ENCODE measurements at places on chromosomes 5 and 9.

DNA sequence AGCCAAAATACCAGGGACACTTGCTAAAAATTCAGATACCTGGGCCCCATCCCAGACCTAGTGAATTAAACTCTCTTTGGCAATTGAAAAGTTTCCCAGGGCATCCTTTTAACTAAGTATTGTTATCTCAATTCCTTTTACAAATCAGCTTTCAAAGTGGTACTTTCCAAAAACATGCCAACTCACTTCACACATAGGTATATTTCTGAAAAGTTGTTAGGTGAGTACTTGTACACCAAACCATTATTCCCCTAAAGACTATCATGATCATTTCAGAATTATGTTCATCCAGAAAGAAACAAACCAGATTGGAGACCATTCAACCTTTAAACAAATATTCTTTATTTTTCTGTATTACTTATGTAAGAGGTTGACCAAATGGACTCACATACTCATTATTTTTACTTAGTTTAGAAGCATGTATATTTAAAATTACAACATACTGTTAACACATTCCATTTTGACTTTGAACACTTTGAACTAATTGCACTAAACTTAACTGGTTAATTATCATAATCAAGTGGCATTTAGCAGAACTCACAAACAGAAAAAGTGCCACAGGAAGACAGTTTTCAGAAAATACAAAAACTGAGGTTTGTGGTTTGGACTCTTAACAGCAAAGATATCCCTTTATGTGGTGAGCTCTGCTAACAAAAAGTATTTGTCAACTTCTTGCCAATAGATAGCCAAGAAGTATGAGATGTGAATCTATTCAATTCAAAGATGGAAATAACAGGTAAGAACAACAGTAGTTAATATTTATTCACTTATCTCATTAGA lies 40.7 kb downstream of the KIAA0825 start:
- no peak for DNase-seq

DNA sequence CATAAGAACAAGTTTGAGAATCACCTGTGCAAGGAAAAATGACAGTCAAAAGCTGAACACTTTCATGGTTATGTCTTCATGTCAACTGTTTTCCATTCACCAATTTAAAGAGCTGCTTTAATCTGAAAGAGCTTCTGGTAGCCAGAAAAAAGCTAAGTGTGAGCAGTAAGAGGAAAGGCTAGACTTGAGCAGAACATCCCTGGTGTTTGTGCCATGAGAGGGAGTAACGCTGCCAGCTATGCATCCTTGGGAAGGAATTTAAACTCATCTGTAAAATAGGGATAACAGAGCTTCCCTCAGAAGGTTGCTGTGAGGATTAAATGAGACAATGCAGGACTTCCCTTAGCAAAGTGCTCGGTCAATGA lies 193.7 kb downstream of the MAPKAP1 start:
- DNase-seq = no peak

GRCh38 chr5:144304688-144305087 lies 134.0 kb downstream of the KCTD16 start:
- no peak for DNase-seq

DNA sequence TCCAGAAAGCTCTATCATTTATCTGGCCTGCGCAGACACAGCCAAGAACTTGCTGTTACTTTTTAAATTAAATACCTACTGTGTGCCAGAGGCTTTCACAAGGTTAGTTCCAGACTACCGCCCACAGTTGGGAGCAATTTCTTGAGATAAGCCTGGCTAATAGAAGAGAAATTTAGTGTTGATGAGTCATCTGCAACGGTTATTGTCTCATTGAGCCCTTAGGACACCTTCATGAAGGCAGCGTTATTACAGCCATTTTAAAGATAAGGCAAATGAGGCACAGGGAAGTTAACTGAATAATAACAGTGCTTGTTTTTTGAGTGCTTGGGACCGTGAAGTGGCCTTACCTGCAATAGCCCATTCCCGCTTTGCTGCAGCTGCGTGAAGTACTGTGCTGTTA lies 292.9 kb upstream of the MSX2 start:
- no peak for DNase-seq

GRCh38 chr5:176389135-176390123 lies 878 bp downstream of the HIGD2A start:
- DNase-seq = no peak

DNA sequence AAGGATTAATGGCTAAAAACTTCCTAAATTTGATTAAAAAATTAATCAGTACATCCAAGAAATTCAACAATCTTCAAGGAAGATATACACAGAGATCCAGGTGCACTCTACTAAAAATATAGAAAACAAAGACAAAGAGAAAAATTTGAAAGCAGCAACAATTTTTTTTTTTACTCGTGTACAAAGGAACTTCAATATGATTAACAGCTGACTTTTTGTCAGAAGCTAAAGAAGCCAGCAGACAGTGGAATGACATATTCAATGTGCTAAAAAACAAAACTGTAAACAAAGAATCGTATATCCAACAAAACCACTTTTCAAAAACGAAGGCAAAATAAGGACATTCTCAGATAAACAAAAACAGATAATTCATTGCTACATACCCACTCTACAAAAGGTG lies 234.6 kb downstream of the FSTL4 start:
- DNase-seq = no peak

- DNase-seq = no peak
Measured at GRCh38 chr5:1833264-1834021, 32.2 kb downstream of the NDUFS6 start.

GRCh38 chr5:67809589-67809988 lies 406.0 kb upstream of the PIK3R1 start:
- no peak for DNase-seq

GRCh38 chr5:151150471-151151262 lies 6.9 kb downstream of the ANXA6 start:
- peak; percentile 75 for DNase-seq

- DNase-seq = no peak
Measured at GRCh38 chr9:3277200-3277599, 248.6 kb downstream of the RFX3 start.
